ENCODE measurements at places on chromosomes 1 and 21.
A peak's percentile ranks its signal among the peaks of the same experiment; 100 is the strongest.

- no peak for DNase-seq
Observed at GRCh38 chr1:200458780-200459179, 48.9 kb upstream of the ZNF281 start.

- DNase-seq: no peak
Observed at GRCh38 chr1:100398648-100399047, 46.3 kb downstream of the CDC14A start.

DNA sequence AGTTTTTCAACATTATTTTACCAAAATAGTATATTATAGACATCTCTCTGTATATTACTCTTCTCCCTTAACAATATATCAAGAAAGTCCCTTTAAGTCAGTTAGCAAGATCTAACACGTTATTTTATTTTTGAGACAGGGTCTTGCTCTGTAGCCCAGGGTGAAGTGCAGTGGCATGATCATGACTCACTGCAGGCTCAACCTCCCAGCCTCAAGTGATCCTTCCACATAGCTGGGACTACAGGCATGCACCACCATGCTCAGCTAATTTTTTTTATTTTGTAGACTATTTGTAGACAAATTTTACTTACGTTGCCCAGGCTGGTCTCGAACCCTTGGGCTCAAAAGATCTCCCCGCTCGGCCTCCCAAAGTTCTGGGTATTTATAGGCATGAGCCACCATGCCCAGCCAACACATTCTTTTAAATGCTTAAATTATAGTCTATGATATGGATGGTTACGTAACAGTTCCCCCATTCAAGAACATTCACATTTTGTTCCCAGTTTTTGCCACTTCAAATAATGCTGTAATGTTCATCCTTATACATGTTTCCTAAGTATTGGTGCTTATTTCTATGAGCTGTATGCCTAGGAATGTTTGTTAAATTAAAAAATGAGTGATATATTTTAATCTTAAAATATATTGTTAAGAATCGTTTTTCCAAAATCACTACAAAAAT, 70.4 kb downstream of the TUT4 start:
- DNase-seq: no peak

- no peak for DNase-seq
Observed at GRCh38 chr1:33258788-33259274, 2.5 kb downstream of the ZNF362 start.

DNA sequence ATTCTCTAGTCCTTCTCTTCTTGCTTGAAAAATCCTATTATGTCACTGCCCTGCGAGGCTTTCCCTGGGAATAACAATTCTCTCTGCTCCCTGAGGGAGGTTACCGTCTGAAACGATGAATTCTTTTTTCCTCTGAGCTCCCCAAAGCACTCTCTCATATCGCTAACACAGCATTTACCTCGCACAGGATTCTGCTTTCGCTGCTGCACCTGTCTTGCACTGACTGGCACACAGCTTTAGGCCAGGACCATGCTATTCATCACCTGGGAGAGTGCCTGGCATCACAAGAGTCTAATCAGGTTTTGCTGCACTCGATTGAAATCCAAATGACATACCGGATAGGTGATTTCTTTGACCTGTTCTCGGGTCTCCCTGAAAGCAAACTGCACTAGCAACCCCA, 52.8 kb upstream of the GNG4 start:
- DNase-seq: no peak

DNA sequence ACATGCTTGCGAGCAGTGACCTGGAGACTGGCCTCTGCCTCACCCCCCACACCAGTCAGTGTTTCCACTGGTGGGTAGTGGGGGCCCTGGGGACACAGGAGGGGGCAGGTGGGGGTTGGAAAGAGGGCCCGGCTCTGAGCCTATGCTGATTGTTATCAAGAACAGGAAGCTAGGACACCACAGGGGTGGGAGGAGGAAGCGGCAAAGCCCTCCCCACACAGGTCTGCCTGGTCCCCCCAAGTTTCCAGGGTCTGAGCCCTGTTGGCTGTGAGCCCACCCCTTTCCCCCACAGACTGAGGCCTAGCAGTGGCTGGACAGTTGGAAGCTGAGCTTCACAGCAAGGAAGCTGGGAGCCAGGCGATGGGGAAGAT, 1.6 kb upstream of the PTPN7 start:
- DNase-seq: peak; percentile 70

DNA sequence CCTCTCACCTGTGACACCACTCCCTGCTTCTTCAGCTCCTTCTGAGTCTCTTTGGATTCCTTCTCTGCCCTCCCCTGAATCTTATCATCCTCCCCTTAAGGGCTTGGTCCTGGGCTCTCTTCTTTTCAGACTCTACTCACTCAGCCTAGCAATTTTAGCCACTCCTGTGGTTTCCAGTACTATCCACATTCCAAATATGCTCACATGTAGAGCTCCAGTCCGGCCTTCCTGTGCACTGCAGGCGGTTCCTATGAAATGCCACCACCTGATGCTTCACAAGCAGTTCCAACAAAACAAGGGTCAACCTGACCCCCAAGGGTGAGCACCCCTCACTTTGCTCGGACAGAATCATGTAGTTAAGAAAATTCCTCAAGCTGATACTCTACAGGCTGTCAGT, 35.9 kb downstream of the MAB21L3 start:
- DNase-seq: no peak

DNA sequence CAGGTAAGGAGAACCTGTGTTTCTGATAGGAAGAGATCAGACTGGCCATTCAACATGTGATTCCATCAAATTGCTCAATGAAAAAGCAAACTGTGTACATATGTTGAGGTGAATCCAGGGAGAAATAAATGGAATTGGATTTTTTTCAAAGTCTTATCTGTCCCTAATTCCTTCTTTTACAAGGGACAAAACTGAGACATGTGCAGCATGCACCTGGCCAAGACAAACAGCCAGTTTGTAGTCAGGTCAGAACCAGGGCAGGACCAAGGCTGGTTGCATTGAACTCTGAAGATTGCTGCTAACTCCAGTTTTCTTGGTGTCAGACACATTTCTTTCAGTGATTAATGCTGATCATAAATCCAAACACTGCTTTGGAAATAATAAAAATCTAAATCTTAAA, 69.6 kb upstream of the CCDC190 start:
- no peak for DNase-seq

DNA sequence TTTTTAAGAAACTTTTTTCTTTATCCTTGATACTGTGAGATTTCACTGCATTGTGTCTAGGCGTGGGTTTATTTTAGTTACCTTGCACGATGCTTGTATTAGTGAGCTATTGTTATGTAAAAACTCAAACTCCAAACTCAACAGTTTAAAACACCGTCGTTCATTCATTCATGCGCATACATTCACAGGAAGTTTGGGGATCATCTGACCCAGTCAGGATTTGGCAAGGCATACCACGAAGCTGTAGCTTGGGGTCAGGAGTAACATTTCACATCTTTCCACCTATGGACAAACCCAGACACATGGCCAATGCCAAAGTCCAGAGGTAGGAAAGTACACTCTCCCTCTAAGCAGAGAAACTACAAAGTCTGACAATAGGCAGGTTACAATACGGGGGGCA, 324.6 kb upstream of the CHRM3 start:
- no peak for DNase-seq

DNA sequence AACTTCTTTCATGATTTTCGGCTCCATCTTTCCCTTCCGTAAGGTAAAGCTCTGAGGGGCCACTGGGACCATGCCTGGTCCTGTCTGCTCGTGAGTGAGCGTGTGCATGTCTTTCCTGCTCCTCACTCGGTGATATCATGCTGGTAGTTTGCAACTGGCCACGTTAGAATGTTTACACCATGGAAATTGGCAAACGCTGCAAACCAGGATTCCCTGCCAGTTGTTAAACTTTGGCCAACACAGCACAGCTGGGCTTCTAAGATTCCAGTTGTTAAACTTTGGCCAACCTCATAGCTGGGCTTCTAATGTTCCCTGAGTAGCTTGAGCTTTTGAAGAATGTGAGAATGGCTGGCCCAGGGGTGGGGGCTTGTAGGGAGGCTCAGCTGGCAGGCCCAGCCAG, 68.0 kb upstream of the ACTL8 start:
- no peak for DNase-seq

- no peak for DNase-seq
Observed at GRCh38 chr21:40562242-40563002, 284.5 kb downstream of the DSCAM start.

DNA sequence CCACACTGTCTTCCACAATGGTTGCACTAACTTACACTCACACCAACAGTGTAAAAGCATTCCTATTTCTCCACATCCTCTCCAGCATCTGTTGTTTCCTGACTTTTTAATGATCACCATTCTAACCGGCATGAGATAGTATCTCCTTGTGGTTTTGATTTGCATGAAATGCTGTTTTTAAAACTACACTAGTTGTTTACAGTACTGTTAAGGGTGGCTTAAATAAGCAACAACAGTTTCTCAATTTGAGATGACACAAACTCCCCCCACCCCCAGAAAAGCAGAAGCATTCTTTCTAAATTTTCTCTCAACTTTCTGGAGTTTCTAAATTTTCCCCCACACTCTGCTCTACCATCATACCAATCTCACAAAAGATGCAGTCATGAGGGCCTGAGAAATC, 7.1 kb upstream of the SLAMF7 start:
- no peak for DNase-seq

GRCh38 chr1:2496087-2496622, 20.1 kb downstream of the PLCH2 start:
- DNase-seq: no peak

DNA sequence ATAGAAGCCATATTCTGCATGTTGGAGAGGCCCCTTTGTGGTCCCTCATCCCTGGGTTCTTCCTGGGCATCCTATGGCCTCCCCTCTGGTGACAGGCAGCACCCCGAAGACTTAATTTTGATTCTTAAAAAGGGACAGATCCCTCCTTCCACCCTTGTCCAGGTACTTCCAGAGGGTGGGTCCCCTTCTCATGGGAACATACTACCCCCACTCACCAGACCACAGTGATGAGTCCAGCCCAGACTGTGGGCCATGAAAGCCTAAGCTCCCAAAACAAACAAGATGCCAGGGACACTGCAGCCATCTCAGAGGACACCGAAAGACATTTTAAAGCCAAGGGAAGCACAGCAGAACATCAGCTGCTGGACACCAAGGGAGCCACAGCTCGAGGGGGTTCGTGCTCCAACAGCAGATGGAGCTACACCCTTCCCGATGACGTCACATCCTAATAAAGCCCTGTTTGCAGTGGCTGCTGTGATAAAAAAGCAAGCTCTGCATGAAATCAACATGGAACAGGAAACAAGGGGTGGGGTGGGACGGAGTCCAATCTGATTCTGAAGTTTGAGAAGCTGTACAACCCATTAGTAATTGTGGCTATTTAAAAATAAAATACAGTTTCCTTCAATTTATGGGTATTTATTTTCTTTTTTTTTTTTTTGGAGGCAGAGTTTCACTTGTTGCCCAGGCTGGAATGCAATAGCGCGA, 32.4 kb downstream of the GNB1 start:
- DNase-seq: no peak

GRCh38 chr1:9676815-9677393, 25.4 kb downstream of the PIK3CD start:
- no peak for DNase-seq

DNA sequence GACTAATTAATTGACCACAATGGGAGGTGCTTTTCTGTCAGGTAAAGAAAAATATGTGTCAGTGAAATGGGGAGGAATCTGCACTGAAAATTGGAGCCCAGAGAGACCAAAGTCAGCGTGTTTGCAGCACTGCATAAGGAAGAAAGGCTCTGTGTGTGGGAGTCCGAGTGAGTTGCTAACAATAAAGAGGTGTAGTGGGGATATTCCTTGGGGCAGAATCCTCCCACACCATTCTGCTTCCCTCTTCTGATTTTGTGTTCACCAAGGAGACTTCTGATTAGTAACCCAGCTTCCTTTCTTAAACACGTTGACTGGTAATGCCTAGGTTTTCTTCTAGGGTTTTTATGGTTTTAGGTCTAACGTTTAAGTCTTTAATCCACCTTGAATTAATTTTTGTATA, 240.5 kb downstream of the RPS6KC1 start:
- no peak for DNase-seq

- DNase-seq: no peak
Observed at GRCh38 chr1:31596737-31597097, 20.4 kb downstream of the TINAGL1 start.

- no peak for DNase-seq
Observed at GRCh38 chr1:237736372-237737029, 154.2 kb downstream of the ZP4 start.

DNA sequence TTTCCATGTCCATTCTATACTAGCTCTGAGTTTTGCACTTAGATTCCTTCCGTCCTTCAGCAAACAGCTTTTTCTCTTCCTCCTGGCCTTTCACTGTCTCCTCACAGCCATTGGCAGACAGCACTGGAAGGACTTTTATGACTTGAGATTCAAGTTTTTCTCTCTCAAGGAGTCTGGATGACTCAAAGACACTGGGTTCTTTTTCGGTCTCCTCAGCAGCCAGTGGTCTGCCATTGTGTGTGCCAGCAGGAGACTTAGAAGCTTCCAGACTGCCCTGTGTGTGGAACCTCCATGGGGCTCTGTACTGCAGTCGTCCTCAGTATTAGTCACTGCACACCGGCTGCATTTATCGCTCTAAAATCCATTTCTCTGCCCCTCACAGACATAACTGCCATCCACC, 30.5 kb downstream of the NTNG1 start:
- DNase-seq: no peak

DNA sequence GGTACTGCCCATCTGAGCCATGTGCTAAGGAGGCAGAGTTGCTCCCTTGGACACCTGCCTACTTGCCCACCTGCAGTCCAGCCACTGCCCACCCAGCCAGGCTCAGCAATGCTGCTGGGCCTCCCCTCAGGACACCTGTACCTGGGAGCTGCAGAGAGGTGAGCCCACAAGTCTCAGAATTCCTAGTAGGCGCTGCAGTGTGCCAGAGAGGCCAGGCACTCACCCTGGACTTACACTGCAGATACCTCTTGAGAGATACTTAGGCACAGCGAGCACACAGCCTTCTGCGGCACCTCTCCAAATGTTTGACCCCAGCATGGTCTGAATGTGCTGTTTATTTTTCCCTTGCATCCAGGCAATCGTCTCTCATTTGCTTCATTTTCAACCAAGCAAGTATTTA, 71.0 kb downstream of the PGBD5 start:
- DNase-seq: no peak

DNA sequence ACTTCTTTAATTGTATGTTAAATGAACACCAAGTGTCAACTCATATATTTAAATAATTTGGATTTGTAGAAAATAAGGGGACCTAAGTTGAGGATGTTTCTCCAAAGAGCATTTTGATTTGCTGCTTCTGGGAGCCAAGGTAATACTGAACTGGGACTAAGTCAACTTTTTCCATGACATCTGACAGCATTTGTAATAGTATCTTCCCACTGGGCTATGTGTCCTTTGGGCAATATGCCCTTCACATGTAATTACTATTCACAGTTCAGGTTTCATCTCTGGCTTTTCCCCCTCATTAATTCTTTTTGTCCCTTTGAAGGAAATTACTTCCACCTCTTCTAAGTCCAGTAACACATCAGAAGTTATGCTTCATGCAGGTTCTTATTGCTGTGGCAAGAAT, 36.7 kb upstream of the HP1BP3 start:
- no peak for DNase-seq

GRCh38 chr1:171286032-171286705, 27.8 kb upstream of the FMO4 start:
- DNase-seq: no peak

DNA sequence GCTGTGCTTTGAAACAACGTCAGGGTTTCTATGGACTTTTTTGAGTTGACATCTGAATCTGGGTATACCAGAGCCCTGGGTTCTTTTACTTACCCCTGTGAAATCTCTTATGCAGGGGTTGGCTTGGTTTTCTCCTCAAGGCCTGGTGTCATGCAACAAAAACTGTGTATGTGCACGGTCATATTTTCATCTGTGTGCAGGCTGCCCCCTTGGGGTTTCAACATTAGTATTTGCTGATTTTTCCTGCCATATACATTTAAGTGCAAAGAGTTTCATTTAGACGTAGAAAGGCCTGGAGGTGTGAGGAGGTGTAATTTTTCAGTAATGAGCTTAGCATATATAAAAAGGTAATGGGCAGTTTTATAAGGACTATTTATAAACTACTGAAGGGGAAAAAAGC, 22.0 kb upstream of the ZBTB18 start:
- DNase-seq: no peak

Measured in stimulated activated CD4-positive, alpha-beta T cell treated with anti-CD3 and anti-CD28 coated beads, Interleukin-2, amount 100 ng/mL, for 24 hours (primary cell).